ENCODE measurements at places on chromosomes 3 and 15.
A peak's percentile ranks its signal among the peaks of the same experiment; 100 is the strongest.

DNA sequence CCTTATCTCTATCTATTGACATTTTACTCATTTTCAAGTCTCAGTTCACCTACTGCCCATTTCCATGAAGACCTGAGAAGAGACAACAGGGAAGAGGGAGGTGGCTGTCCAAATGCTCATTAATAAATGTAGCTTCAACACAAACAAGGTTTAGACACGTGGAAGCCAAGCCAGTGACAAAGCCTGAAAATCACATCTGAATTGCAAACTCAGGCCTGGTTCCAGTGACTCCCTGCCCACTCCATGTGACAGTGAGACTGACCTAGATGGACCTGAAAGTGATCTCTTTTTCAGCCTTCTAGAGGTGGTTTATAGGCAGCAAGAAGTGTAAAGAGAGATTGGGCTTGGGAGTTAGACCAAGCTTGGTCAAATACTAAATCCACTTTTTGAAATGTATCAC lies 126.6 kb upstream of the BCL6 start:
- DNase-seq: no peak

- DNase-seq: no peak
Measured at GRCh38 chr15:101551696-101552591, 62.4 kb upstream of the PCSK6 start.

DNA sequence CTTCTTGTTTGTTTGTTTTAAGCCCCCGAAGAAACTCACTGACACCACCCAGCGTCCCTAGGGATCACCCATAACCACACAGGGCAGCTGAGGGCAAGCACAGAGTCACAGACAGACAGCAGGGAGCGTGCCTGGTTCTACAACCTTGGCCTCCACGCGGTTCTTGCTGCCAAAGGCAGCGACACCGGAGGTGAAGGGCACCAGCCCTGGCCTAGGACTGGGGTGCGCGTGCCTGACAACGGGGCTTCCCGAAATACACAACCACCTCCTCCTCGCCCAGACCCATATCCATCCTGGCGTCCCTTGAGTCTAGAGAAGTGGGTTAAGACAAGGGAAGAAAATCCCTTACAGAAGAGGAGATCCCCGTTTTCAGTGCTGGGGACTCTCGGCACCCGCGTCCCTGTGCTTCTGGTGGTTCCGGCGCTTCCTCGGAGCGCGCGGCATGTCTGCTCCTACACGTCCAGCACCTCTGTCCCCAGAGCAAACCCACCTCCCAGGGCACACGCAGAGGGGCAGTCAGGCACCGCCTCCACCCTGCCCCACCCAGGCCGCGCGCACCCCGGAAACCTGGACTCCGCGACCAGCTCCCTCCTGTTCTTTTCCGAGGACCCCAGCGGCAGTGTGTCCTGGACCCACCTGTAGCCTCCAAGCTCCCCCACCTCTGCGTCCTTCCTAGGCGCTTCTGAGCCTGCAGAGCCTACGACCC lies 911 bp downstream of the RFTN1 start:
- no peak for DNase-seq

GRCh38 chr3:189014526-189014925 lies 157.2 kb upstream of the TPRG1 start:
- DNase-seq: no peak

DNA sequence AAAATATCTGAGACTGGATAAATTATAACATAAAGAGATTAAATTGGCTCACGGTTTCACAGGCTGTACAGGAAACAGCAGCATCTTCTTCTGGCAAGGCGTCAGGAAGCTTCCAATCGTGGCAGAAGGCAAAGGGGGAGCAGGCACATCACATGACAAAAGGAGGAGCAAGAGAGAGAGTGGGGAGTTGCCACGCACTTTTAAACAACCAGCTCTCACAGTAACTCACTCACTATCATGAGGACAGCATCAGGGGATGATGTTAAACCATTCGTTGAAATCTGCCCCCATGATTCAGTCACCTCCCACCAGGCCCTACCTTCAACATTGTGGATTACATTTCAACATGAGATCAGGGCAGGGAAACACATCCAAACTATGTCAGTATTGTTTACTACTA lies 114.5 kb upstream of the SPATA16 start:
- DNase-seq: no peak

- DNase-seq: no peak
Measured at GRCh38 chr3:108127301-108127988, 36.6 kb upstream of the CD47 start.

DNA sequence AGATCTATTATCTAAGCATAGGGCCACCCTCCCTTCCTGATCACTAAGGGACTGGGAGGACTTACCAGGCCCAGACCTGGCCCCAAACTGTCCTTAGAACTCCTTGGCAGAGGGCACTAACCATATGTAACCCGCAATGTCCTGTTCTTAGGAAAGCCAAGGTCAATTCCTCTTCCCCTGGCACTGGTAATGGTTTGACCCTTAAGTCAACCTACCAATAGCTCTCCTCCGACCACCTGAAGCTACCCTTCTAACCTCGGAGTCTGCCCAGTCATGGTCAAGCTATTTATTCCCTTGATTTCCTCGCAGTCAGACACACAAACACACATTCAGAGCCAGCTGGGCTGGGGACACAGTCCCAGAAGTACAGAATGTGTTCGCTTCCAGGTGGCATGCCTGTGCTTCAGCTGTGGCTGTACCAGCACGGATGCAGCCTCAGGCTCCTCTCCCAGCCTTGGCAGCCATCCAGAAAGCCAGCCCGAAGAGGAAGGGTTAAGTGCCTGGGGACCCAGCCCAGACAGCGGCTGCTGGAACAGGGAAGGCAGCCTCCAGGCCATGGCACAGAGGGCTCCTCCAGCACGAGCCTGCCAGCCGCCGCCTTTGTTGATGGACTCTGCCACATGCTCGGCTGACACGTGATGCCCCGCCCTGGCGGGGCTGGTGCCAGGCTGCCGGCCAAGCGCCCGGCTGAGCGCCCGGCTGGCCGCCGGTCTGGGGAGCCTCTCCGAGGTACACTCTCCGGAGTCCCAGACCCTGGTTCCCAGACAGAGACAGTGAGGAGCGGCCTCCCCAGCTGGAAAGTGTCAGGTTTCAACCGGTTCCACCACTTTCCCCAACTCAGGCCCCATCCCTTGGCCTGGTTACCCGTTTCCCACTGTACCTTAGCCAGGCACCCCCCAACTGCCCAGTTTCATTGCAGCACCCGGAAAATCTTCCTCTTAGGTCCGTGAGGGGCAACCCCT lies 5.5 kb downstream of the BMF start:
- peak; percentile 71 for DNase-seq

- DNase-seq: no peak
Measured at GRCh38 chr15:79025802-79026201, 64.8 kb downstream of the RASGRF1 start.

- peak; percentile 76 for DNase-seq
Measured at GRCh38 chr3:12187448-12188327, 29.0 kb upstream of the TIMP4 start.

GRCh38 chr3:119403201-119403600 lies 60.2 kb downstream of the TMEM39A start:
- no peak for DNase-seq

DNA sequence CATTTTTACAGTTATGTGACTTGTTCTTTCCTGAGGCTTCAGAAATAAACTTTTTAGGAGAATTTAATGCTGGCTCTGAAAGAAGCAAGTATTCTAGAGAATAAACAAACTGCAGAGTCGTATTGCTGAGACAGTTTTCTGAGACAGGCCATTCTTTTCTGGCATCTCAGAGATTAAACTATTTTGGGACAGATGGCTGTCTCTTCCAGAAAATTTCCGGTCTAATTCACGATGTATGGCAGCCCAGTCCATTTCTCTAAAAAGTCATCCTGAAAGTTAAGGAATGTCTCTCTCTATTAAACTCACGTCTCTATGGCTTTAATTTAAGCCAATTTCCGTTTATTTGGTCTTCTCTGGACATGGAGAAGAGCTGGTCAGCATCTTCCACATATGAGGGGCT lies 208.6 kb downstream of the FEZF2 start:
- DNase-seq: no peak

DNA sequence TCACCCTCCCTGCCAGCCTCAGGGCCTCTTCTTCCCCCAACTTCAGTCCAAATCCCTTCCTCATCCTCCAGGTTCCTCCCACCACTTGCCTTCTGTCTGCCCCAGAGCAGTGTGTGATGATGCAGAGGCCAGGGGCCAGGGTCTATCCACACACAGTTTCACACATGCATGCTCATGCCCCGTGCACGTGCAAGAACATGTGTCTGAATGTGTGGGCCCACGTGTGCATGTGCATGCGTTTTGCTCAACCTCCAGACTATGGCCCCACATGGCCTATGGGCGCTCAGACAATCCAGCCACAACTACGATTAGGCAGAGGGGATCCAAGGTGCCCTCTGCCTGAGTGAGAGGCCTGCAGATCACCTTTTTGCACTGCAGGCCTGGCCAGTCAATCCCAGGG lies 32.3 kb upstream of the SLC6A1 start:
- no peak for DNase-seq

DNA sequence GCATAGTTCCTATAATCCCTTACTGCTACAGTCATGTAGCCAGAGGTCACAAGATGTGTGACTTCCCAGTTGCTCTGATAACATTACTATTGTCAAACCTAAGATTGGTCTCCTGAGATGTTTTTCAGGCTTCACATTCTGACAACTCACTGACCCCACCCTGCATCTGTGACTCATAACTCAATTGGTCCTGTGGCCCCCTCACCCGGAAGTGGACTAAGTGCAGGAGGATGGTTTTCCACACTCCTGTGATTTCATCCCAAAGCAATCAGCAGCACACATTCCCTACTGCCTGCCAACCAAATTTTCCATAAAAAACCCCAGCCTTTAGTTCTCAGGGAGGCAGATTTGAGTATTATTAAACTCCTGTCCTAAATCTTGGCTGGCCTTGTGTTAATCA lies 564.9 kb upstream of the ZNF385D start:
- DNase-seq: peak; percentile 11

DNA sequence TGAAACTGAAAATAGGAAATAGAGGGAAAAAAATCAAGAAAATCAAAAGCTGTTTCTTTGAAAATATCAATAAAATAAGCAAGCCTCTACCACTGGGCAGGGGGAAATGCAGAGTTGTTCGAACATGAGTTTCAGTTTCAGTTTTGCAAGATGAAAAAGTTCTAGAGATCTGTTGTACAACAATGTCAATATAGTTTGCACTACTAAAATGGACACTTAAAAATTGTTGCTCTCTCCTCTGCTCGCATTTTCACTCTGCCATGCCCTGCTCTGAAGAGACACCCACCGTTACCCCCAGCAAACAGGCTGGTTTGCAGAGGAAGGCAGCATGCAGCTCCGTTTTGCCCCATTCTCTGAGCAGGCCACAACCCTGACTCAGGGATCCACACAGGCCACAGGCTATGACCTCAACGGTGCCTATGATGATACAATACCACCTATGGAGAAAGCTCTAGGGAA lies 64.5 kb downstream of the ZNF148 start:
- no peak for DNase-seq

GRCh38 chr3:98768961-98769360 lies 5.8 kb downstream of the ST3GAL6 start:
- no peak for DNase-seq

DNA sequence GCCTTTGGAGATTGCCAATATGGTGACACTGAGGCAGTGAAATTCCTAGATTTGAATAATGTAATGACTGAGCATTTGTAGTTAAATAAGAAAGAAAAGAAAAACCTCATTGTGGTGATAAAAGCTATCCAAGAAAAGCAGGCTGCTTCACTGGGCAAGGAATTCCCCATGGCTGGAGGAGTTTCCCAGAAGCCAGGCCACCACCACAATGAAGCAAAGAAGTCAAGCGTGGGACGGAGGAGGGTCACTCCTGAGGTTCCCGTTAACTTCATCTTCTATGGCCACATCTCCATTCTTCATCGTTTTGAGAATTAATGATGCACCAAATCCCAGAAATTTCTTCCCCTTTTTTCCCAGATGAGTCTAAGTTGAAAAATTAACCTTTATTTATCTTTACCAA lies 185.8 kb upstream of the BCL6 start:
- no peak for DNase-seq

DNA sequence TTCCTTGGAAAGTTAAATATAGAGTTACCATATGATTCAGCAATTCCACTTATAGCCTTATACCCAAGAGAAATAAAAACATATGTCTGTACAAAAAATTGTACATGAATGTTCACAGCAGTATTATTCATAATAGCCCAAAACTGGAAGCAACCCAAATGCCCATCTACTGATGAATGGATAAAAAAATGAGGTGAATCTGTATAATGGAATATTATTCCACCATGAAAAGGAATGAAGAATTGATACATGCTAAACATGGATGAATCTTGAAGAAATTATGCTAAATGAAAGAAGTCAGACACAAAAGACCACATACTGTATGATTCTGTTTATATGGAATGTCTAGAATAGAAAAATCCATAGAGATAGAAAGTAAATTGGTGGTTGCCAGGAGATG lies 61.4 kb downstream of the TTC23 start:
- peak; percentile 95 for DNase-seq

- DNase-seq: no peak
Measured at GRCh38 chr3:160568989-160569388, 3.6 kb upstream of the KPNA4 start.

GRCh38 chr15:25239471-25240345 lies 199.1 kb downstream of the UBE3A start:
- no peak for DNase-seq

DNA sequence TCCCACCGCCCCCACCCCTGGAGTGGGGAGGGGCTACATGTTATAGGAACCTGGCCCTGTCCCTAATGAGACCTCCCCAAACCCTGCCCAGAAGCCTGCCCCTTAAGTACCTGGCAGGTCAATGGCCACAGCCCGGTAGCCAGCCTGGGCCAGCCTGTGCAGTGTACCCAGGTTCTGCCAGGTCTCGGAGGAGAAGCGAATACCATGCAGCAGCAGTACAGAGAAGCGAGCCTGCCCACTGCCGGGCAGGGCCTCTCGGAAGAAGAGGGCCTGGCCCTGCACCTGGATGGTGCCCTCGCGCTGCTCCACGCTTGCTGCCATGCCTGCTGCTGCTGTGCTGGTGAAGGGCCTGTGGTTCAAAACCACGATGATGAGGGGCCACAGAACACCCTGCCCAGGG lies 2.5 kb downstream of the ABHD14B start:
- DNase-seq: no peak

- no peak for DNase-seq
Measured at GRCh38 chr3:29899021-29899420, 618.1 kb downstream of the RBMS3 start.

- DNase-seq: no peak
Measured at GRCh38 chr15:64515196-64515595, 54.8 kb downstream of the ZNF609 start.

DNA sequence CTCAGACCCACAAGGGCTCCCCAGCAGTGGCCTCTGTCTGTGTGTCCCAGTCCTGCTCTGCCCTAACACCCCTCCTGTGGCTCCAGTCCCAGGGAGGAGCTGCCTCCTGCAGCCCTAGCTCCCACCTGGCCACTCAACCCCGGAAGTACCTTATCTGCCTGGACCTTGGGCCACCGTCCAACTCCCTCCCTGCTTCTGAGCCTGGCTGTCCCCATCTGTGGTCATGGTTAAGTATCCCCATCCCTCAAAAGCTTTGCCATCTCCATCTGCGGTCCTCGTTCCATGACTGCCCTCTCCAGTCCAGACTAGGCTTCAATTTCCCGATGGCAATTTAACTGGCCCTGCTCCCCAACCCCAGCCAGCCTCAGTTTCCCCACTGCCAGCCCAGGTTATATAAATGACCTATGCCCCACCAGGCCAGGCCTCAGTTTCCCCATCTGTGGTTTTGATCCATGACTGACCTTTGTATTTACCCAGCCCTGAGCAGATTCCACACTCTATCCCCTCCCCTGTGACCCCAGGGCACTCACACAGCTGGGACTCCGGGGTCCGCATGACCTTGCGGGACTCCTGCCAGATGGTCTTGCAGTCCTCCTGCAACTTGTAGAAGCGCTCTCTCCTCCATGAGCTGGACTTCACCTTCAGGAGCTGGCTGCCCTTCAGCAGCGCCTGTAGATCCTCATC lies 9.6 kb downstream of the PLCD1 start:
- no peak for DNase-seq
